ENCODE measurements at places on chromosomes 11 and 22.
A peak's percentile ranks its signal among the peaks of the same experiment; 100 is the strongest.

GRCh38 chr11:64656862-64657261, 65.8 kb downstream of the SLC22A12 start:
- DNase-seq = no peak

DNA sequence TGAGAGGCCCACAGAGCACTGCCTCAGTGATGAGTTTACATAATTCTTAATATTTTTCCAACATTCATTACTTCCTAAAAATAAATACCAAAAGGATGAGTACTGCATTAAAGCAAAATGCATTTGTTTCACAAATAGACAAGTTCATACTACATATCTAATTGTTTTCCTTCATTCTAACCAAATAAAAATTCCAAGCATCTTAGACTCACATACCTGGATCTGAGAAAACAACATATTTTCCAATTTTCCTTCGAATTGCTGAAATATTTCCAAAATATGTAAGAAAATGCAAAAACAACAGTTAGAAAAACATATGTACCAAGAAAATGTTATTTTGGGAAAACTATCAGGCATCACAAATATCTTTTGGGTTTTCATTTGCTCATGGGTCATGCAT, 127.9 kb upstream of the CEP126 start:
- DNase-seq = no peak

GRCh38 chr11:1330473-1330872, 21.0 kb upstream of the TOLLIP start:
- no peak for DNase-seq

- DNase-seq = no peak
Measured at GRCh38 chr11:15224466-15224865, 109.7 kb downstream of the INSC start.

DNA sequence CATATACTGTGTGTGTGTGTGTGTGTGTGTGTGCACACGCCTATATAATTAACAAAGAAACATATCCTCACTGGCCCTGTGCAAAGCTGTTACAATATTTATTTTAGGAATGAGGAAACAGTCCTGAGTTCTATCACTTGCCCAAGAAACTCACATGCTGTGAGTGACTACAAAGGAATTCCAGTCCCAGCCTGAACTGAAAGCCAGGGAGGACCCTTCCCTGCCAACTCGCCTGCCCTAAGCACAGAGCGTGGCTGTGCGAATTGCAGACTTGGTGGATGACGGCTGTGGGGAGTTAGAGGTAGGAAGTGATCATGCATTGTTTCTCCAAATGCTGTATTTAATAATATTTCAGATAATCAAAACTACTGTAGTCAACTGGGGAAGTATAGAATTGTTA, 26.4 kb upstream of the CD5 start:
- no peak for DNase-seq

- no peak for DNase-seq
Measured at GRCh38 chr11:120863359-120863758, 160.5 kb upstream of the TBCEL start.

DNA sequence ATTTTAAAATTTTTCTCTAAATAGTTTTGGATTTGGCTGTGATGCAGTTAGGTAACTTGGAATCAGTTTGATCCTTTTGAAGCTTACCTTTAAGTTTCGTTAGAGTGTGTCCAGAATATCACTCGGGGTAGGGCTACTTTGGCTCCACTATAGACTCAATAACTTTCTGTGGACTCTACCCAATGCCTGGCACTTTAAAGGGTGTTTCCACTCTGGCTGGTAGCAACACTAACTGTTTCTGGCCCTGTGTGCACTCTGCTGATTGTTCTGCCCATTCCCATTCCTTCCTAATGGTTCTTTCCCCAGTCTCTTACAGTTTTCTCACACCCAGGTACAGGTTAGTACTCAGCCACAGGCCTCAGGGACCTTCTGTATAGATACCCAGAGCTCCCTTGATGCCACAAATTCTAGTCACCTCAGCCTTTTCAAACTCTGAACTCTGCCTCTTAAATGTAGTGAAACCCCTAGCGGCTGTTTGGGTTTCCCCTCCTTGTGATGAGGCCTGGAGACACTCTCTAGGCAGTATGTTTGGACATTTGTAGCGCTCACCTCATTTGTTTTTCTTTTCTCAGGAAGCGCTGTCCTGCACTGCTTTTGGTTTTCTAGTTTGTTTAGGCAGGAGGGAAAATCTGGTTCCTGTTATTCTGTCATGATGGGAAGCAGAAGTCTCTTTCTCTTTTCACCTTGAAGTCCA, 16.8 kb downstream of the CUL5 start:
- no peak for DNase-seq

DNA sequence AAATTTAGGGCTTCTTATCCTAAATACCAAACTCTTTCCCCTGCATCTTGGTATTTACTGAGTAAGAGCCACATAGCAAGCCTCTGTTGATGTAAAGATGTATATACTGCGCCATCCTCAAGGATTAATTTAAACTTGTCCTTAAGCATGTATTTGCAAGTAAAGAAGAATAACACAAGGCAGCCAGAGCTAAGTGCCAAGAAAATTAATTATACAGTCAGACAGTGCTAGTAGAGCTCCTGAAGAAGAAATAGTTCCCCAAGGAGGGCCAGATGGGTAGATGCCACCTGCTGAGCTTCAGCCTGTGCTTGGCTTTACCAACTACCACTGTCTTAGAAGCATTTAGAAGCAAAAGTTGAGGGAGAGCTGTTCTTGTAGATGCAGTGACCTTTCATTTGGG, 470.0 kb downstream of the BUD13 start:
- DNase-seq = no peak

- DNase-seq = no peak
Measured at GRCh38 chr22:22037229-22037628, 54.6 kb upstream of the TOP3B start.

DNA sequence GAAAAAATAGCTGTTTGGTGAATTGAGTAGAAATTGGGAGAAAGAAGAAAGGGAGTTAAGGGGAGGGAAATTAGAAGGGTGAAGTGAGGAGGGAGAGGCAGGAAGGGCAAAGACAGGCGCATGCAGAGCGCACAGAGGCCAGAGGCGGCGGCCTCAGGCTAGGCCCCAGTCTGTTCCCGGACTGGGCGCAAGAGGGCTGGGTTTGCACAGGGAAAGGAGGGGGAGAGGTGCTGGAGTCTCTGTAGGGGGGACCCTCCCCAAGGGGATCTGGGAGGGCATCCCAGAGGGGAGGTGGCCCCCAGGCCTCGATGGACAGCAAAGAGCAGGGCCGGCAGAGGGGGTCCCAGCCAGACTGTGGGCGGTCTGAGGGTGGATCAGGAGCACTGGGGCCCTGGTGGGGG, 1.3 kb upstream of the FLRT1 start:
- no peak for DNase-seq

DNA sequence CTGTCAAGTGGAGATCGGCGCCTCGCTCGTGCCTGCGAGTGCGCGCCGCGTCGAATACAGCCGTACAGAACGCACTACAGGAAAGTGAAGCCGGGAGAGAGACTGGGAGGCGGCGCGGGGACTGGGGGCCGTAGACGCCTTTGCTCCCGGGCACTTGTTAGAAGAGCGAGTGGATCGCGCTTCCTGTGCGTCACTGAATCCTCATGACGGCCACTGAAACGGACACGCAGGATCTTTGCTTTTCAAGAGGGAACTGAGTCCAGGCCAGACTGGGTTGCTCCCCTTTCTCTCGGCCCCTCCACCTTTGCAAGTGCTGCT, 314 bp downstream of the RIC8A start:
- DNase-seq = no peak

DNA sequence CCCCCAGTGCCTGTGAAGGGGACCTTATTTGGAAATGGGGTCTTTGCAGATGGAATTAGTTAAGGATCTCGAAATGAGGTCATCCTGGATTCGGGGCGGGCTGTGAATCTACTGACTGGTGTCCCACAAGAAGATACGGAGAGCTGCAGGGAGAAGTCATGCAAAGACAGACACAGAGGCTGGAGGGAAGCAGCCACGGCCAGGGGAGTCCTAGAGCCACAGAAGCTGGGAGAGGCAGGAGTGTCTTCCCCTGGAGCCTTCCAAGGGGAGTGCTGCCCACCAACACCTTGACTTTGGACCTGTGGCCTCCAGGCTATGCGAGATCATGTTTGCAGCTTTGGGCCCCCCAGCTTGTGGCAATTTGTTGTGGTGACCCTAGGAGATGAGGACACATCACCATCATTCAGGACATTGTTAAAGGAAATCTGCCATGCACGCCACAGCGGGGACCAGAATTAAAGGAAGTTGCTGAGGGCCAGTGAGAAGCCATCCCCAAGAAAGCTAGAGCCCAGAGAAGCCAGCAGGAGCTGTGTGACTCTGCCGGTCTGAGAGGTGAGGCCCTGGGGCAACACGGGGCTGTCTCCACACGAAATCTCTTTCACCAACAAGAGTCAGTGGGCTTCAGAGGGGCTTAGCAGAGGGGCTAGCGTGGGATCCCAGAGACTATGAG, 434.7 kb downstream of the BRD1 start:
- DNase-seq = no peak

DNA sequence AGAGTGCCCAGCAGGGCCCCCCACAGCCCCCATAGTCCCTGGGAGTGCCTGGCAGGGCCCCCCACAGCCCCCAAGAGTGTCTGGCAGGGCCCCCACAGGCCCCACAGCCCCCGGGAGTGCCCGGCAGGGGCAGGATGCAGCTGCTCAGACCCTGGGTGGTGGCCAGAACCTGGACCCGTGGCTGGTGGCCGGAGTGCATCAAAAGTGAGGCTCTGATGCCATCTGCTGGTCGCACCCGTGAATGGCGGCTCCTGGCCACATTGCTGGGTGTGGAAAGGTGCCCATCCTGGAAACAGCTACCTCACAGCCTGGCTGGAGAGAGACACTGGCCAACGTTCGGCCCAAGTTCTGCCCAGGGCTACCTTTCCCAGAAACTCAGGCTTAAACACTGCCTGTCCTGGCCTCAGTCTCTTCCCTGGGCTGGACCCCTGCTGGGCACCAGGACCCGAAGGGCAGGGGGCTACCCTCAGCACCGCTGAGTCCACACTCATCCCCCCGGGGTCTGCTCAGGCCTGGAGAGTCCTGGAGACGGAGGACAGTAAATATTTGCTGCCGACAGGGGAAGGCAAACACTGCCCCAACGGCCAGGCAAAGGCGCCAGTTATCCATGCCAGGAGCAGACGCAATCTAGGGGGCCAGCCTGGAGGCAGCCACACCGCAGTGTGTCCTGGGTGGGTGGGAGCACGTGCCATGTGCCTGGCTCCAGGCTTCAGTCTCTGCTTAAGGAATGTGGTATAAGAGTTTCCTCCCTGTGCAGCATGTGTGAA, 4.4 kb downstream of the INS start:
- DNase-seq = peak; percentile 39

- no peak for DNase-seq
Measured at GRCh38 chr11:111097191-111097590, 148.3 kb upstream of the POU2AF2 start.

DNA sequence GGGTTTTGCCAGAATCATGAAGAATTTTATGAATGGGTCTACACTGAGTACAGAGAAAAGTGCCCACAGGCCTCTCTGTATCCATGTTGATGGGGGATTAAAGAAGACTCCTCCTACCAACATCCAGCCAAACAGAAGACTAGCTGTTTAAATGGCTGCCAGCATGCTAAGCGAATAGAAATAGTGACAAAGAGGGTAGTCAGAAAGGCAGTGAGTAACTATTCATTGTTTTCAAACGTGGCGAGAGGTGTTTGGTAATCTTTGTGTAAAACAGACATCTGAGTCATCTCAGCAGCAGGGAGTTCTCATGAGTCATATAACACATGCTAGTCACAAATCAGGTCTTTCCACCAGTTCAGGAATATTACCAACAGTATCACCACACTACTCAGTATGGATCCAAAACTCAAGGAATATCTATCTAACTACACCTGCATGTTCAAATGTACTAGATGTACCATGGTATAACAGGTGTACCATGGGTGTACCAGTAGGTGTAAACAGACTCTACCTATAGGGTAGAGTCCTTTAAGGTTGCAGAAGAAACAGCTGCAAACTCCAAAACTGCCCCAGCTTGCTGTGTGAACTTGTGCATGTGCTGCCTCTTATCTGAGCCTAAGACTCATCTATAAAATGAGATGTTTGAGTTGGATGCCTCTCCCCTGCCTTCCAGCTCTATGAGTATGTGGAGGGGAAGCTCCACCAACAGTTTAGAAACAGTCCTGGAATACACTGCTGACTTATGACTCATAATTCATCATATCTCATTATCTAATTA, 82.0 kb downstream of the SLC1A2 start:
- no peak for DNase-seq

DNA sequence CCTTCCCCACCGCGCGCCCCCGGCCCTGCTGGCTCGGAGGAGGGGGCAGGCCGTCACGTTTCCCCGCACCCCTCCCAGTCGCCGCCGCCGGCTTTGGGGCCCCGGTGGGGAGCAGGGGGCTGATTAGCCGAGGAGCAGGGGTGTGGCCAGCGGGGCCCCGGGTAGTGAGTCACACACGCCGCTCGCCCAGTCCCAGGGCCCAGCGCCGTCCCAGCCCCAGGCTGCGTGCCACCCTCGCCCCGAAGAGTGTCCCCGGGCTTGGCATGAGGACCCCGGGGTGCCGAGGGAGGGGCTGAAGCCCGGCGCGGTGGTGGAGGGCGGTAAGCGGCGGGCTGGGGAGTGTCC, 34.4 kb downstream of the PRDM11 start:
- DNase-seq = peak; percentile 11

GRCh38 chr11:69040581-69041260, 8.0 kb upstream of the TPCN2 start:
- DNase-seq = no peak

DNA sequence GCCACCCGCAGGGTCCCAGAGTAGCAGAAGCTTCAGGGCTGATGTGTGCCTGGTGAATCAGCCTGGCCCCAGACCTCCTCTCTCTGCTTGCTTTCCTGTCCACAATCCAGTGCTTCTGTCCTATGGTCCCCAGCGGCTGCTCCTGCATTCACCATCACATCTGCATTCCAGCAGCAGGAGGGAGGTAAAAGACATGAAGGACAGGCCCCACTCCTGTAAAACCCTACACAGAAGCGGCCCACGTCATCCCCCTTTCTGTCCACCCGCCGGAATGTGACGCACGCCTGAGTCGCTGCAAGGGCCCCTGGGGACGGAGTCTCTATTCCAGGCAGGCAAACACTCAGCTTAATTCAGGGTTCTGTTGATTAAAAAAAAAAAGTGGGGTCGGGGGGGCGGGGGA, 58.3 kb downstream of the CDKN1C start:
- DNase-seq = no peak

DNA sequence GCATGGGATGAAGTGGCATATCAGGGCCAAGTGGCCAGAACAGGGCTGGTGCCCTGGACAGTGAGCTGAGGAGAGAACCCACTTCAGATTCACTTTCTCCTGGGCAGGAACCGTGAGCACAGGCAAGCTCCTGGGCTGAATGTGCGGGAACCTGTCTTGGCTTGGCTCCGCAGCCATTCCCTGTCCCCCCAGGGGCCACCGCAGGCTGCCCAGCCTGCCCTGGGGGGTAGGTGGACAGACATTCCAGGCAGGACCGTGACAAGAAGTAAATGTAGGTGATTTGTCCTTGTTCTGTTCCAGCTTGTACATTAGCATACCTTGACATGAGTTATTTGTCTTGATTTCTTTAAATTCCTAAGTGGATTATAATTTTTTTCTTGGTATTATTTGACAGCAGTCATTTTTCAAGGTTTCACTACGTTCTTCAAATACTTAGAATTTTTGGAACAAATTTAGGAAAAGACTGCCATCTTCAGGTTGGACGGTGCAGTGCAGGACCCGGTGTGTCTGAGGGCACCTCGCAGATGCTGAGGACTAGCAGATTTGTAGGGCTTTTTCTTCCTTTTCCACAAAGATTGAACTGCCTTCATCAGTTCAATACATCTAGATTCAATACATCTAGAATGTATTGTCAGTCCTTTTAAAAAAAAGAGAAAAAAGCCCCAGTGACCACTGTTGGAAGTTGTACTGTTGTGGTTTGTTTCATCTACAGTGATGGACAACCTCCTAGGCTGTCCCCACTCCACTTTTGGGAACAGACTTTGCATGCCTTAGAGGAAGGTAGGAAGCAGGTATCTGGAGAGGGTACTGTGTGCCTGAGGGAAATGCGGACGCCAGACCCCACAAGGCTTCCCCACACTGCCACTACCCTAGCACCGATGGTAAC, 115.1 kb upstream of the RASSF10 start:
- DNase-seq = peak; percentile 14
